ENCODE measurements at places on chromosomes 5 and 9. TPM values are rescaled to one million over a fixed set of nuclear protein-coding genes. Genes with fewer than 3 reads are reported as not detected.

The WDR31 gene
- total RNA-seq: 0.51 TPM

The KIF4B gene
- 0.06 TPM for total RNA-seq

The RXRA gene
- 20.4 TPM for total RNA-seq

- DNase-seq: no peak
These were observed 14.3 kb upstream of the PITX1 start for GRCh38 chr5:135048286-135048685.

DNA sequence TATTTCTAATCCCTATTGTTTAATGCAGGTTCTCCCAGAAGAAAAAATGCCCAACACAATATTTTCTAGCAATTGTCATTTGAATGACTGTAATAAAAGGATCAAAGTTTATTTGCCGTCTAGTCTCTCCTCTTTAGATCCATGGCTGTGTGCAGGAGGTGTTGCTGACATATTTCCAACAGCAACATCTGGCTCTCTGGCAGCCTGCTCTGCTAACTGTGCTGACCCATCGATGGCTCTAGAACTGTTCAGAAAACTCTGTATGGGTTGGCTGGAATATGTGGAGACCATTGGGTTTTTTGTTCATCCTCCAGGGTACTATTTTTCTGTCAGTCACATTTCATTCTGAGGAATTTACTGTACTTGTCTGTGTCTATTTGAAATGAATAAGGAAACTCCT is 202.0 kb upstream of the SLC27A6 start:
- no peak for DNase-seq

DNA sequence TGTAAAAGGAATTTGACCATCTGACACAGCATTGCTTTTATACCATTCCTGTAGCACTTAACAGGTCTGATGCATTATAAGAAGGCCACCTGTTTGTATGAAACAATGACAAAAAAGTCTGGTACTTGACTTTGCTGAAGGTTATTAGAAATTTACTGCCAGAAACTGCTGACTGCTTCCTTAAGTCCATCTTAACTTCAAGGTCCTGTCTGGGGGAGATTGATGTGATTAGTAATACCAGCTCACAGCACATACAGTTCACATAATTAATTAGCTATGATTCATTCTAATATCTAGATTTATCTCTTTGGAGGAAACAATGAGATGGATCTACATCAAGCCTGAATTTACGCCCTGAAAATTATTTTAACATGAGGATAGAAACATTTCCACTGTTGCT is 49.6 kb upstream of the TEK start:
- DNase-seq: no peak

Data from LHCN-M2 (cell line).